Retina (tissue), 1 donor: ENCODE measurements at places on chromosomes 7 and 10.

DNA sequence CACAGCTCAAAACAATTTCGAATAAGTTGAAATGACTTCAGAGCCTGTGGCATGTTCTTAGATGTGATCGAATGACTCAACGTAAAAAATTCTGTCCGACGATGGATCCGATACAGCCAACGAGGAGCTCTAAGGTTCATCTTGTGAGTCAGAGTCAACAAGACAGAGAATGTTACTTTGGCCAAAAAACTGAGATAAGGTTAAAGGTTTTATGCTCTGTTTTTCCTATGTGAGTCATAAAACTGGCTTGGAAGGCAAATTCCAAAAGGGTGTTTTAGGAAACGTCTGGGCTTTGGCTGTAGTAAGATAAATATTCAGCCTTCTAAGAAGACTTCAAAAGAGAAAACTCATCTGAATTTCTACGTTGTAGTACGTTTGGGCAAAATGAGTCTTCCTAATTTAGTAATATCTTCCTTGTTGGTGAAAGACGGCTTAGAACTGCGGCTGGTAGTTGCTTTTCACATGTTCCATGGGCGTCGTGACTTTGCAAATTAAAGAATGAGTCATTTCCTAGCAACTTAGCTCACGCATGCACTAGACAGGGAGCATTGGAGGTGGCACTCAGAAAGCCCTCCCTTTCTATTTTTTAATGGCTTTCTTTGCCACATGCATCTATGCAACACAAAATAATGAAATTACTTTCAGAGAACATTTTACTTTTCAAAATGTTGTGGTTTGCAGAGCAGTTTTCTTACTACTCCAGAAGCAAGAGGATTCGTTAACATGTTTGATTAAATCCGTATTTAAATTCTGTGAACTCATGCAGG is 28.2 kb downstream of the PFKP start:
- DNase-seq = no peak

GRCh38 chr7:36667007-36667745 is 57.1 kb downstream of the AOAH start:
- no peak for DNase-seq

DNA sequence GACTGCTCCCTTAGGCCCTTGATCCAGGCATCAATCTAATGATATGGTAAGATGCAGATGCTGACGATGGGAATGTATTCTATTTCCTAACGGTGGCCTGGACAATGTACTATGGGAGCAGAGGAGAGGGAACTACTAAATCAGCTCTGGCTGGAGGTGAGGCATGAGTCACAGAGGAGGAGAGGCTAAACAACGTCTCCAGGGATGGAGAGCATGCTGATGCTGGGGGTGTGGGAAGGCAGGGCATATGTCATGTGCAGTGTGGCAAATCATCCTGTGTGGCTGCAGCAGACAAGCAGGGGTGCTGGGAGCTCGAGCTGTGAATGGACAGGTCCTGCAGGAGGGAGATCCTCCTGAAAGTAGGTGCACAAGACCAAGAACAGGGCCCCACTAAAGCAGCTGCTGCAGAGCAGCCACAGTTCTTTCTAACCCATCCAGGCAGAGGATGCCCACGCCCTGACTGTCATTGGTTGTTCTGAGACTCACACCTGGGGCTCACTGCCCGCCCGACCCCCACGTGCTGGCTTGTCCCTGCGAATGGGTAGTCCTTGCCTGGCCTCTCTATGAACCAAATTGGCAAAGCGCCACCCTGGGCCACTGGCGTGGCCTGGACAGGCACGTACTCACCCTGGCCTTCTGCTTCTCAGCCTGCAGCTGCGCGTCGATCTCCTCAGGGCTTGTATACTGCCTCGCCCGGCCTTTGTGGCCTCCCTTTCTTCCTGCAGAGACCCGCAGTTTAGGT is 4.0 kb downstream of the PDAP1 start:
- DNase-seq = no peak

DNA sequence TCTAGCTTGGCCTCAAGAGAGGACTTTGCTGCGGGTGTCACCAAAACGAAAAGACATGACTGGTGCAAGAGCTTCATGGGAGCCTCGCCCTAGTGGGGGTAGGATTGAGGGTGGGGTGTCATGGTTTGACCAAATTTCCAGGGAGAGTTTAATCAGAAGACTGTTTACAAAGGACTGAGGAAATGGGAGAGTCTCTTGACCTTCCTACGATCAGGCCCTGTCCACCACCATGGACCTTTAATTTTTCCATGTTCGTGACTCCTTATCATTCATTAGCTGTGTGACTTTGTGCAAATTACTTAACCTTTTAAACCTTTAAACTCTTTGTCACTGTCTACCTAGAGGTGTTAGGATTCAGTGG is 23.0 kb downstream of the AKR1E2 start:
- DNase-seq = no peak

GRCh38 chr10:18619016-18619415 is 32.4 kb downstream of the NSUN6 start:
- no peak for DNase-seq

- DNase-seq = peak; percentile 63
Observed at GRCh38 chr10:104331208-104331838, 6.9 kb downstream of the ITPRIP start.

DNA sequence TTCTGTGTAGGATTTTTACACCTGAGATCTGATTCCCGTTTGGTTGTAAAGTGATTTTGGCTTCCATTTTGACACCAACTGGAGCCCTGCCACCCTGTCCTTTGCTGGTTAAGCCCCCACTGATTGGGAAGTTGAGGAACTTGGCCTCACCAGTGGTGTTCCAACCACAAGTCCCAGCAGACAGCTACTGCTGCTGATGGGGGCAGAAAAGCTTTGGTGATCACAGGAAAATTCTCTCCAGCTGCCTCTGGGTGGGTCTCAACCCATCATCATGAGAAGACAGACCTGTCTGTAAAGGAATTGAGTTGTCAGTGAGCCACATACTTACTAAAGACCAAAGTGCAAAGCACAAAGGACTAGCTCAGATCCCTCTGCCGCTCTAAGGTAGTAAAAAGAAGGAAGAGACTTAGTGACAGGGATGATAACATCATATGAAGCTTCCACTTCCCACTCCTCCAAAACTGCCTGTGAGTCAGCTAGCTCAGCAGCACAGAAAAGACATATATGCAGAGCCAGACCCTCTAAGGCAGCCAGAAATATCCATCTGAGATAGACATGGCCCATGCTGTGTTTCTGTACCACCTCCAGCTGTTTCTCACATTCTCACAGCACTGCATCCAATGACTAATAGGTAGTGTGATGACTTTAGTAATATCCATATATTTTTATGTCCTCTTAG is 22.4 kb upstream of the LRRC17 start:
- no peak for DNase-seq

DNA sequence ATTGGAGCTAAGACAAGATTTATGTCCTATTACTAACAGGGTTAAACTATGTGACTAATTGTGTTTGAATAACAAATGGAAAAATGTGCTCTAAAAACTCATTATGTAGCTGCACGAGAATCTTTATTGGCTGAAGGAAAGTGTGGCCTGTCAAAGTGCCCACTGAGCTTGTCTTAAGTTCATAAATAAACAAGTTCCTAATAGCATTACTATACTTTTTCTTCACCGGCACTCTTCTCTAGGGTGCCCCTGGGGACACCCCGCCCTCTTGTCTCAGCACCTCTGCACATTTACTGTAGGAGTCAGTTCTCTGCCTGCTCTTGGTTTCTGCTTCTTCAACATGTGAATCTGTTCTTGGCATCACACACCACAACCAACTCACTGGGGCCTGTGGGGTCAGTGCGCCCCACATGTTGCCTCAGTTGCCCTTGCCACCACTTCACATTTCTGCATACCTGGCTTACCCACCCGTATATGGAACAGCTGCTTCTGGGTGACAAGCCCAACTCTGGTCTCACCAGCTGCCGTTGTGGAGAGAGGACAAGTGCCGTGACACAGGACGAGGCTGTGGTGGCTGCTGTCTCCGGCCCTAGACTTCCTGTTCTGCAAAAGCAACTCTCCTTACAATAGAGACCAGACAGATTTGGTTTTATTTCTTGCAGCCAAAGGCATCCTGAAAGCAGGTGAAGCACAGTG is 96.3 kb upstream of the DDC start:
- no peak for DNase-seq

- DNase-seq = no peak
Observed at GRCh38 chr7:64868499-64868898, 34.6 kb upstream of the ZNF273 start.

- peak; percentile 70 for DNase-seq
Observed at GRCh38 chr10:16777473-16778370, 39.5 kb downstream of the RSU1 start.

DNA sequence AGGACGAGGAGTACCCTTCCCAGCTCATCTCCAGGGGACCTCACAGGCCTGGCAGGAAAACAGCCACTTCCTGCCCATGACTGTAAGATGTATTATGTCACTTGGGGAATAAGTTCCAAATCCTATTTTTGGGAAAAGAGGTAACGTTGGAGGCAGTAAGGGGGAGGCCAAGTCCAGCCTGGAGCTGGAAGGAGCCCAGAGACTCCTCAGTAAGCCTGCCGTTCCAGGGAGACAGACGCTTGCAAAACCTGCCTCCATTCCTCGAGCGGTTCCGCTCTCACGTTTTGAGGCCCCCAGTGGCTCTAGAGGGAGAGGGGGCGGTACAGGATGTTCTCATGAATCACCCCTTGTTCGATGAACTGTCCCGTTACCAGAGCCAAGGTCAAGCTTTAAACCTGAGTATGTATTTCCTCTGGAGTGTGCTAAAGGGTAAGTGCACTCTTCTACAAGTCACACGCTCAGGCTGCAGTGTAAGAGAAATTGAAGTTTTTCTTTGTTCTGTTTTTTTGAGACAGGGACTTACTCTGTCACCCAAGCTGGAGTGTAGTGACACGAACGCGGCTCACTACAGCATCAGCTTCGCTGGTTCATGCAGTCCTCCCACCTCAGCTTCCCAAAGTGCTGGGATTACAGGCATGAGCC is 45.5 kb upstream of the CYTH3 start:
- no peak for DNase-seq

DNA sequence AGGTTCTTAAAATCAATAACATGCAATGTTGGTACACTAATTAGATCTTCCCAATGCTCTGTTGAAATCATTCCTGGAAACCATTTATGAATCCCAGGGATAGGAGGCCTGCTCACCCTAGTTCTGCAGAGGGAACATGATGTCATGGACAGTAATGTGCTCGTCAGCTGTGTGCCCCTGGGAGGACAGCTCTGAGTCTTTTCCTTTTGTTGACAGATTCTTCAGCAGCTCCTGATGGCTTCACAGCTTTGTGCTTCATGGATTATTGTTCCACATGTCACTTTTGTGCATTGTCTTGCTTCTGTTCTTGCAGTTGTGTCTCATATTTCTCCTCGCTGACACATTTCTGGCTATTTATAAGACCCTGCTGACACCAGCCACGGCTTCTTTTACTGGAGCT is 367.5 kb downstream of the CCSER2 start:
- no peak for DNase-seq
